ENCODE measurements at places on chromosomes 2 and 18.
A peak's percentile ranks its signal among the peaks of the same experiment; 100 is the strongest.

GRCh38 chr2:38409156-38410102 is 32.4 kb upstream of the ATL2 start:
- H3K27me3 ChIP-seq, result no peaks in the 10 kb centered on the region
- no peak overlapping the region for H3K4me3 ChIP-seq
- H3K36me3 ChIP-seq, result no peaks in the 10 kb centered on the region
- DNase-seq, result peak; percentile 47

DNA sequence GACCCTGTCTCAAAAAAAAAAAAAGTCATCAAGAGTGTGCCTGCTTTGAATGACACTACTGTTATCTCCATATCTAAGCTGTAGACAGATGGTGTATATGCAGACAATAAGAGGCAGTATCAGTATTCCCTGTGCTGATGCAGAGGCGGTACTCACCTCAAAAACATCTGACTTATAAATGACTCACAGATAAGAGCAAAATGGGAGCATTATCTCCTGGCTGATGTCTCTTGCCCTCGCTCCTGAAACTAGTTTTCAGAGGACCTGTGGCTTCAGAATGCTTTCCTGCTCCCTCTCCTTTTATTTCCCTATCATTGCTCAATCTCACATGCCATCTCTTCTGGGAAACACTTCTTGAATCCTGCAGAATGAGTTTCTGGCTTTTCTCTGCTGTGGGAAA is 289.6 kb downstream of the PTPRM start:
- no peaks in the 10 kb centered on the region for H3K27me3 ChIP-seq
- peaks cover 28% of the 10 kb centered on the region for H3K4me1 ChIP-seq

- H3K27me3 ChIP-seq, result no peaks in the 10 kb centered on the region
- DNase-seq, result no peak
- H3K36me3 ChIP-seq, result no peaks in the 10 kb centered on the region
- no peak overlapping the region for H3K27ac ChIP-seq
These were observed 332.0 kb downstream of the PIK3C3 start for GRCh38 chr18:42287047-42287446.

- peaks cover 11% of the 10 kb centered on the region for H3K4me1 ChIP-seq
- H3K36me3 ChIP-seq, result no peaks in the 10 kb centered on the region
- H3K27me3 ChIP-seq, result no peaks in the 10 kb centered on the region
These were observed 83.4 kb downstream of the DOCK10 start for GRCh38 chr2:224958873-224959272.

- no peak overlapping the region for H3K4me3 ChIP-seq
- H3K36me3 ChIP-seq, result no peaks in the 10 kb centered on the region
- DNase-seq, result no peak
These were observed 297.3 kb upstream of the MMADHC start for GRCh38 chr2:149884871-149885270.
